ENCODE measurements at places on chromosomes 6 and 20. TPM values are rescaled to one million over a fixed set of nuclear protein-coding genes. Genes with fewer than 3 reads are reported as not detected.

Gene C6orf141
- total RNA-seq = not detected

Gene KCNK5
- total RNA-seq = not detected

Gene HLA-DMA
- 3.1 TPM for total RNA-seq

Gene PDYN
- not detected for total RNA-seq

Gene FANCE
- 7.4 TPM for total RNA-seq

Gene BACH2
- 2.1 TPM for total RNA-seq

Gene MYT1
- not detected for total RNA-seq

Gene CAPN11
- total RNA-seq = not detected

Data from placental epithelial cell (primary cell).